Foreskin fibroblast (primary cell): ENCODE measurements at places on chromosomes 4 and X.
A peak's percentile ranks its signal among the peaks of the same experiment; 100 is the strongest.

- DNase-seq: peak; percentile 6
Measured at GRCh38 chr4:42150653-42151567, 1.5 kb downstream of the BEND4 start.

- peak; percentile 43 for DNase-seq
Measured at GRCh38 chr4:19375931-19376330, 875.8 kb upstream of the SLIT2 start.

- DNase-seq: no peak
Measured at GRCh38 chr4:156568484-156568883, 403.1 kb downstream of the PDGFC start.

DNA sequence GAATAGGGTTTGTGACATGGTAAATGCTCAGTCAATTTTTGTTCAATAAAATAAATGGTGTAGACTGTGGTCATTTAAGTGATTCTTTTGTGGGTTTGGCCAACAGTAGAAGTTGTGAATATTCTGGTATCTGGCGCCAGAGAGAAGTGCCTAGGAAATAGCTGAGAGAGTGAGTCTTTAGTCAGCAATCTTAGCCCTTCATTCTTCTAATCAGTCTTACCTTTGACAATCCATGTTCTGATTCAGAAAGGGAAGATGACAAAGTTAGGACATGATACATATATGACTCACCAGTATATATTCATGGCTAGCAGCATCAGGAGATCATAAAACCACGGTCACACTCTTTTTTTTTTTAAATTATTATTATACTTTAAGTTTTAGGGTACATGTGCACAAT, 141.8 kb upstream of the PCDH18 start:
- DNase-seq: peak; percentile 51

GRCh38 chr4:138981930-138982390, 33.6 kb upstream of the NOCT start:
- DNase-seq: peak; percentile 85

DNA sequence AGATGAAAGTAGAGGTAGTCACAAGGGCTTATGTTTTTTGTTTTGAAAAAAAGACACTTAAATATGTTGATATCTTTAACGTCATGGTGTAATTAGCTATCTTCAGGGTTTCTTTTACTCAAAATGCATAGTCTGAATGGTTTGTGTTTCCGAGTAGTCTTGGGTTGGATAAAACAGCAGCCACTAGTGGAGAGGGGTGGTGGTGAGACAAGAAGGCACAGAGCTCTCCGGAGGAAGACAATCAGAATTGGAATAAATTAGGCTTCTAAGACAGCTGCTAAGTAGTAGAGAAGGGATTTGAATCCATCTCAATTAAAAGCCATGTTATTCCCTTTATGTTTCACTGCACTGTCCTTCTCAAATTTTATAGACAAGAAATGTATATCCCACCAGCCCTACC, 240.4 kb upstream of the VEGFC start:
- DNase-seq: no peak

- DNase-seq: no peak
Measured at GRCh38 chr4:57182132-57182874, 72.1 kb upstream of the IGFBP7 start.

- no peak for DNase-seq
Measured at GRCh38 chrX:45719751-45720501, 519.2 kb upstream of the DIPK2B start.
